Fibroblast of villous mesenchyme (primary cell): ENCODE measurements at places on chromosomes 12 and 14.

DNA sequence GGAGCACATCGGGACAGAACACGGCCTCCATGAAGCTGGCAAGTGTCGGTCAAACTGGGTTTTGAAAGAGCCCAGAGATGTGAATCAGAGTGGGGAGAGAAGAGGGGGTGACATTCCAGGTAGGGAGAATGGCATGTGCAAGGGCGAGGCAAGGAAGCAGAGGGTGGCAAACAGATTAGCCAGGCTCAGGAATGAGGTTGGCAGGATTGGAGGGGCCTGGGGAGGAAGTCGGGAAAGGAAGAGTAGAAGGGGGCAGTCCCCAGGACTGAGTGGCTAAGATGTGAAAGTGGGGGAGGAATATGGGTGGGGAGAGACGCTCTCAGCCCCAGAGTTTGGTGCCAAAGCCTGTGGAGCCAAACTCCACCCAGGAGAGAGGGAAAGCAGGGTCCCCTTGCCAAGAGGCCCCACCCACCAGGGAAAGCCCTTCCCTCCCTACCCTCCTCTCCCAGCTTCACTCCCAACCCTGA lies 5.5 kb upstream of the HDAC7 start:
- no peak for DNase-seq

GRCh38 chr12:24222968-24223367 lies 273.5 kb upstream of the SOX5 start:
- DNase-seq: peak; percentile 56

DNA sequence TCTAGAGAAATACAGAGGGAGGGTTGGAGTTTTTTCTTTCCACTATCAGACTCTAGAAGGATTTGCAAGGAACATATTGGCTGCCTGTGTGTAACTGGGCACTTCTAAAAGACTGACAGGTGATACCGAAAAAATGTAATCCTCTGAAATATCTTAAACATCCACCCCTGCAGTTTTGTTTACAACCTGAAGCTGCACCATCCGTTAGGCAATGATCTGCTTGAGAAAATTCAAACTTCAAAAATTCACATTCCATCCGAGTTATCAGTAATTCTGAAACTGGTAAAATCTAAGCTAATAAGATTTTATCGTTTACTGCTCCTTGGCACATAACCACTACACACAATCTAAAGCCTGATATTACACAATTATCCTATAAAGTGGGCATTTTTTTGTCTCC lies 528.6 kb downstream of the FUT8 start:
- DNase-seq: no peak

DNA sequence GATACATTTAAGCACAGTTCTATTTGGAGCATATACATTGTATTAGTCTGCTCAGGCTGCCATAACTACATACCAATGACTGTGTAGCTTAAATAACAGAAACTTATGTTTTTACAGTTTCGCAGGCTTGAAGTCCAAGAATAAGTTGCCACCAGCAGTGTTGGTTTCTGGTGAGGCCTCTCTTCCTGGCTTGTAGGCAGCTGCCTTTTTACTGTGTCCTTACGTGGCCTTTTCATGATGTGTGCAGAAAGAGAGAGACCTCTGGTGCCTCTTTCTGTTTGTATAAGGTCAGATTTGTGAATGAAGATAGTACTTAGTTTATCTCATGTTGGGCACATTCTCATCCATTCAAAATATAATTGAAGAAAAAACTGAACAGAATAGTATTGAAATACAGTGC lies 636.6 kb downstream of the FLRT2 start:
- DNase-seq: no peak

- no peak for DNase-seq
Observed at GRCh38 chr12:67920413-67920812, 68.8 kb upstream of the IFNG-AS1 start.

- DNase-seq: peak; percentile 44
Observed at GRCh38 chr14:68292441-68293215, 473.0 kb downstream of the RAD51B start.

GRCh38 chr12:130832561-130833209 lies 6.4 kb downstream of the STX2 start:
- DNase-seq: peak; percentile 90

GRCh38 chr14:44981198-44981597 lies 19.2 kb downstream of the TOGARAM1 start:
- no peak for DNase-seq

DNA sequence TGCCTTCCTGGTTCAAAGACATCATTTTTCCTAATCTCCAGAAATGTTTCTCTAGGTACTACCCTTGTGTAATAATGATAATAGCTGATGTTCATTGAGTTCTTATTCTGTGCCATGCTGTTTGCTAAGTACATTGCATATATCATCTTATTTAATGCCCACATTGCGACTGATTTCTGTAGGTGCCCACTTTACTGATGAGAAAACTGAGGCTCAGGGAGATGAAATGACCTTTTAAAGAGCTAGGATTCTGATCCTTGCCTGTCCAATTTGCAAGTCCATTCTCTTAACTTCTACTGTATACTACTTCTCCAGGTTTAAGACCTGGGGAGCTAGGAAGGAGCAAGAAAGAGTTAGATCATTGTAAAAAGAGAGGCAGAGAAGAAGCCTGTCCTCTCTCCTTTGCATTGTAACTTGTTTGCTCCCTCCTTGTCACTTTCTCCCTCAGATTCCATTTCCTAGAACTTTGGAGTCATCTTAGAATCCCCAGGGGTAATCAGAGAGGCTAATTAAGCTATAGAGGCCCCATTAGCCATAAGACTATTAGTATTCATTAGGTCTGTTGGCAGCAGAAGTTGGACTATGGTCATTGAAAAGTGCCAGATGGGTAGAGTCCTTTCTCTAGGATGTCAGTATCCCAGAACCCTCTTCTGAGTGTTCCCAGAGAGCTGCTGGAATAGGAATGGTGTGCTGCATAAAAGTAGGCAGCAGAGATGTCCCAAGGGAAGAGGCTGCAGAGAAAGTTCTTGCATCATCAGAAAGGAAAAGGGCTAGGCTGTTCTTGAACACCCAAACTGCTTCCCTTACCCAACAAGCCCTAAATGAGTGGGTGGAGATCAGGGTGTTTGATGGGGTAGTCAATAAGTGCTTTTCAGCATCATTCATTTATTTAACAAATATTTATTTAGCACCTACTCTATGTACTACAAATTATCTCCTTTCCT lies 3.1 kb downstream of the DGKA start:
- DNase-seq: no peak

GRCh38 chr12:120230326-120230973 lies 29.5 kb upstream of the RPLP0 start:
- DNase-seq: peak; percentile 98

GRCh38 chr14:85415015-85415712 lies 114.8 kb upstream of the FLRT2 start:
- DNase-seq: peak; percentile 92

- no peak for DNase-seq
Observed at GRCh38 chr12:12275874-12276273, 9.0 kb upstream of the LRP6 start.

- no peak for DNase-seq
Observed at GRCh38 chr14:90580377-90581335, 183.8 kb downstream of the CALM1 start.

GRCh38 chr12:51753980-51754675 lies 94.4 kb downstream of the FIGNL2 start:
- DNase-seq: no peak

- DNase-seq: no peak
Observed at GRCh38 chr12:13942826-13943225, 38.6 kb downstream of the GRIN2B start.

- peak; percentile 8 for DNase-seq
Observed at GRCh38 chr14:52146504-52146903, 77.6 kb upstream of the NID2 start.
